H9 (cell line): ENCODE measurements at places on chromosomes 3 and 15.

GRCh38 chr15:60356832-60357231, 41.0 kb downstream of the ANXA2 start:
- DNase-seq, result no peak

DNA sequence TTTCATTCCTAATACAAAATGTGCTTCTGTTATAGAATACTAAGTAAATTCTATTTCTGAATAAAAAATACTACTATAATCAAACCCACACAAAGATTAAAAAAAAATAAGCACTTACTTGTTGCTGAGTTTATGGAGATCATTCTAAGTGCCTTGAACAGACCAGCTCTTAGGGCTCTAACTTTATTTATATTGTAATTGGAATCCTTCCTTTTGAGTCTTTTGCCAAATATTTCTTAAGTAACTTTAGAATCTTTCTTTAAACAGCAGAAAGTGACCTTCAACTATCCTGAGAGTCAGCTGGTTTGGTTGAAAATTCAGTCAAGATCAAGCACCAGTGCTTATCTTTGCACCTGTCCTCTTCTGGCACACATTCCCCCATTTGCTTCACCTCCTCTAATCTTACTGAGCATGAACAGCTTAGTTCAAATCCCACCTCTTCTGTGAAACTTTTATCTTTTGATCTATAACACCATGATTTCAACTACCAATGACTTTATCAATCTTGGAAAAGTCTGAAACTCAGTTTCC, 149.3 kb downstream of the VPS13C start:
- no peak for DNase-seq

DNA sequence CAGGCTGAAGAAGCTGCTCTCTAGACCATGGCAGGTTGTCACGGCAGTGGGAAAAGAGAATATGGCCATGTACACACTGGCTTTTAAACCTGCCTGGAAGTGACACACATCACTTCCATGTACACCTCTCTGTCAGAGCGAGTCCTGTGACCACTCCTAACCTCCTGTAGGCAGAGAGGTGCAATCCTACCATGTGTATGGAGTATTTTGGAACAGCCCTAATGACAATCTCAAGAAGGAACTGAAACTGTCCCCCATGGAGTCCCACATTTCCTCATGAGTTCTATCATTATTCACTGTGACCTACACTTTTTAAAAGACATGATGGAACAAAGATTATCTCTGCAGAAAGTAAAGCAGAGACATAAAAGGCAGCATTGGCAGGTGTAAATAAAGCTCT, 153.4 kb upstream of the PFN2 start:
- no peak for DNase-seq

GRCh38 chr15:38354315-38354929, 99.5 kb upstream of the FAM98B start:
- peak; percentile 36 for DNase-seq

DNA sequence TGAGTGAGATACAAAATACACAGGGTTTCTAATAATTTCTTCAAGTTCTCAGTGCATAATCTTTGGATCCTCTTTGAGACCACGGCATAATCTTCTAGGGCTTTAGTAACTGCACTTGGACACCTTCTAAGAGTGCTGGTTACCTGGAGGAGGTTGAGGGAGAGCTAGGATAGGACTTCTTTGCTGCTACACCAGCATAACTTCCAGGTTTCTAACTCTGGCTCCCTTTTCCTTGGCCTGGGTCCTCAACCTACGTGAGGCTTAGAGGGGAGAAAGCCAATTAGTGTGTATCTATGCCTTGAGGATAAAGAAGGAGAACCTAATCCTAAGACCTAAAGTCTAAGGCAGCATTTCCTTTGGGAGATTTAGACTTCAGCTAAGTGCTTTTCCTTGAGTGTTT, 184.8 kb downstream of the LSAMP start:
- no peak for DNase-seq

DNA sequence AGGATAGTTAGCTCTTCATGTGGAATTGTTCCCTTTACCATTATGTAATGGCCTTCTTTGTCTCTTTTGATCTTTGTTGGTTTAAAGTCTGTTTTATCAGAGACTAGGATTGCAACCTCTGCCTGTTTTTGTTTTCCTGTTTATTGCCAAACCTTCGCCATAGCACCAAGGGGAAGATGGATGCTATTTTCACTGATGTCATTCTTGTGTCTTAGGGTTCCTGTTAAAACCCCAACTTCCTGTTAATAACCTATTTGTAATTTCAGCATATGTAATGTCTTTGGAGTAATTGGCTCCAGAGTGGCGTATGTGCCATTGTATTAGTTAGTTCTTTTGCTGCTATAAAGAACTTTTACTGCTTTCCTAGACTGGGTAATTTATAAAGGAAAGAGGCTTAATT, 10.8 kb downstream of the SAMMSON start:
- DNase-seq, result no peak

DNA sequence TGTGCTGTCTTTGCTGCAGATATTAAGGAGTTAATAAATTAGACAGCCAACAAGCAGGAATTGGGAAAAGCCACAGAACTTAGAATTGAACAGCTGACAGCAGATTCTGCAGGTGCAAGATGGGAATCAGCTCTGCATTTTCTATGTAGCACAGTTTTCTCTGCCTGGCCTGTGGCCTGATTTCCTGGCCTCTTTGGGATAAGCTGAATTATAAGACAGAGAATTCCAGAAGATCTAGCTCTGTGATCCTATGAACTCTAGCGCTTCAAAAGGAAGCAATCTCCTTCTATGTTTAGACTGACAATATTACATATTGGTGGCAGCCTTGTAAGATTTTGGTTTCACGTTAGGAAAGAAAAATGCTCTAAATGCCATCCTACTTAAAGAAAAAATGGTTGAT, 24.0 kb upstream of the SOX2 start:
- no peak for DNase-seq

DNA sequence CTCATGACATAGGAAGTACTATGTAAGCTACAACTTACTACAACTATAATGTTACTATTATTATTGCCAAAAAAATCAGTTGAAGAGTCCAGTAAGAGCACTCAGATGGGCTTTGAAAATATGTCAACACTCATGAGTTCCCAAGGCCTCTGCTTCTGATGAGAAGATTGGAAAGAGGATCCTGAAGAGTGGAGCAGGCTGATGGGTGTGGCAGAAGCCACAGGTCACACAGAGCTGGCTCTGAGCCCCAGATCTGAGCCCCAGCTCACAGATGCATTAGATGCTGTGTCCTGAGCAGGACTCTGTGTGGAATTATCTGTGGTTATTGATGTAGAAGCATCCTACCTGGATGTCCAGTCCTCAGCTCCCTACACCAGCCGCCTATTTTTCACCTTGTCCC, 65.6 kb downstream of the SPSB4 start:
- no peak for DNase-seq

DNA sequence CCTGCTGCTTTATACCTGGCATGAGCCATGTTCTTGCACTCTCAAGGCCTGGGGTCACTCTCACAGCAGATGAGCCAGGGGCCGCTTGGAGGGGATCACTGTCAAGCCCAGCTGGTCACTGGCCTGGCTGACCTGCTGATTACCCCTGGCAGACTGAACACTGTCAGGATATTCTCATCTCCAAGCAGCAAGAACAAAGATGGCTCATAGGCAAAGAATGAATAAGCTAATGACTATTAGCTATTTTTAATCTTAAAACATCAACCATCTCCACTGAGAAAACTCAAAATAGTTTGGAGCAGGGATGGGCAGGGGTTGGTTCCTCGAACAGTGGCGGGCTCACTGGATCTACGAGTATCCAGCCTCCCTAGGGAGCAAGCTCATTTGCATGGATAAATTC, 64.4 kb upstream of the ACAN start:
- no peak for DNase-seq

DNA sequence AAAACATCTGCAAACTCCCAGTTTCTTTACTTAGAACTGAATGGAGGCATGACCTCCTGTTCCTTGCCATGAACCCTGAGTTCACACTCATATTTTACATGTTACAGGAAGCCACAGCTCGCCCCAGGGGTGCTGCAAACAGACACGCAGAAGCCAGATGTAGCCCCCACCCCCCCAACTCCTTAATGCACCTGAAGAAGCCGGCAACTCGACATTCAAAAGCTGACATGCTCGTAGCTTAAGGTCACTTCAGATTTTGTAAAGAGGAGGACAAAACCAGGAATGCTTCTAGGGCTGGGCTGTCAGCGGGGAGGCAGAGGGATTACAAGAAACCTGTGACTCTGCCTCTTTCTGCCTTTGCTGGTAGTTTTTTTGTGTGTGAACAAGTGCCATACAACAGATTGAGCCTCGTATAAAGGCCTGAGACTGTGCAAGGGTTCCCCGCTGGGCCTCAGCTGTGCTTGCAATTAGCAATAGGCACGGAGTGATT, 42.0 kb upstream of the FEZF2 start:
- DNase-seq, result peak; percentile 83

DNA sequence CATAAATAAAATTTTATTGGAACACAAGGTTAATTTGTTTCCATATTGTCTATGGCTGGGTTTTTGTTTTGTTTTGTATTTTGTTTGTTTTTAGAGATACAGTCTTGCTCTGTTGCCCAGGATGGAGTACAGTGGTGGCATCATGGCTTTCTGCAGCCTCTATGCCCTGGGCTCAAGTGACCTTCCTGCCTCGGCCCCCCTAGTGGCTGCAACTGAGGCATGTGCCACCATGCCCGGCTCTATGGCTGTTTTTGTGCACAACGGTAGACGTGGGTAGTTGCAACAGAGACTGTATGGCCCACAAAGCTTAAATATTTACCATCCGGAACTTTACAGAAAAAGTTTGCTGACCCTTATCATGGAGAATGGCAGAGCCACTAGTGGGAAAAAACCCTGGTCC, 46.8 kb upstream of the C3orf70 start:
- DNase-seq, result no peak

DNA sequence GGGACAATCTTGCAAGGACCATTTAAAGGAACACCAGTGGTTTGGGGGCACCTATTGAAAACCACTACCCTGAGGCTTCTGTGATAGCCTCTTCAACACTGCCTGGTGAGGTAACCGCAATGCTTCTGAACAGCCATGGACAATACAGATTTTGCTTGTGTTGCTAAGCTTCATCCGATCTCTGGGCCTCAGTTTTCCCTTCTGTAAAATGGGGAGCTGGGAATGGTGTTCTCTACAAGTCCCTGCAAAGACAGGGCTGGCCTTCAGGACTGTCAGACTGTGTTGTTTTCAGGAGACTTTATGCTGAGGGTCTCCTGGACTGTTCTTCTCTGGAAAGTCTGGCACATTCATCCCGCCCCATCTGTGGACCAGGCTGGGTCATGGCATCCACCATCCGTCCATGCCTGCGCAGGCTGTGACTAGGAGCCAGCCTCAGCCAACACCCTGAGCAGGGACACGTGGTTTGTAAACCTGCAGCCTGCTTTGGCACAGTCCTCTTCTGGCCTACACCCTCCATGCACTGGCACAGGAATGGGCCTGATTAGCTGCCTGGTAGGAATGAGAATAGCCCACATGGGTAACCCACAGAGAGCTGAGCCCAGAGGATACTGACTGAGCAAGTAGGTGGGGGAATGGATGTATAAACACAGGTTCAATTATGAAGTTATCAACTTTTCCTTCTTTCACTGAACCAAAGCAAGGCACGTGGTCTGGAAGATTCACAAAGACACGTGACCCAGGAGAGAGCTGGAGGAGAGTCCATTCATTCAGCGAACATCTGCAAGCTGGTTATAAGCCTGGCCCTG, 55.3 kb downstream of the ROPN1B start:
- peak; percentile 15 for DNase-seq

DNA sequence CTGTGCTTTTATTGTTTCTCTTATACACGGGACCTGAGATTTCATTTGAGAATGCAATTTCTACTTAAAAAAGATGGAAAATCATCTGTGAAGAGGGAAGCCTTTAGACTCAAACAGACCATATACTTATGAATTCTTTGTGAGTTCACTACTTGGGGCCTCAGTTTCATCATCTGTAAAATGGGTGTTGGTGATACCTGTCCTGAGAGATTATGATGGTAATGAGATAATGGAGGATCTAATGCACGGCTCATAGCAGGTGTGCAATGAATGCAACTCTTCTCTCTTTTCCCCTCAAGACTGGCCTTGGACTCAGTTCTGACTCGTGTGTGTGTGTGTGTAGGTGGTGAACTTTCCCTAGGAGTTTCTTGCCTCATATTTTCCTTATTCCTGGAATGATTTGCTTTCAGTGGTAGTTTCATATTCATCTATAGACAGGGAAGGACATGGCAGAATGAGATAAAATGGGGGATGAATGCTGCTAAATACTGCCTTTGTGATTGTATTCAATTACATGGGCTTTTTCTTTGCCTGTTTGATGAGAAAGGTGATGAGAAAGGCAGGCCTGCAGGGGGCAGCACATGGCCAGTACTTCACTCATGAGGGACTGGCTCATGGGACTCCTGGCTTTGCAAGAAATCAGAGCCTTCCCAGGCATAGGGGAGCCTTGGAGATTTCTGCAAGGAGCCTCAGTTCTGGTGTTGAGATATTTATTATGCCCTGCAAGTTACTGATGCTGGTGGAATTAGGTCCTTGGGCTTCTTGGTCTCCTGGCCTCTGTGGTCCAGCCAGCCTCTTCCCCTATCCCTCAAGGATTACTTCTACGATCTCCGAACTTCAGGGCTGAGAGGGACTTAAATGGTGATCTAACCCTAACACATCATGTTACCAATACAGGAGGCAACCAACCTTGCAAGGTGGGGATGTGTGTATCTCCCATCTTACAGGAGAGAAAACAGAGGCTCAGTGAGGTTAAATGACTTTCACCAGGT, 70.7 kb downstream of the RPLP1 start:
- peak; percentile 86 for DNase-seq

DNA sequence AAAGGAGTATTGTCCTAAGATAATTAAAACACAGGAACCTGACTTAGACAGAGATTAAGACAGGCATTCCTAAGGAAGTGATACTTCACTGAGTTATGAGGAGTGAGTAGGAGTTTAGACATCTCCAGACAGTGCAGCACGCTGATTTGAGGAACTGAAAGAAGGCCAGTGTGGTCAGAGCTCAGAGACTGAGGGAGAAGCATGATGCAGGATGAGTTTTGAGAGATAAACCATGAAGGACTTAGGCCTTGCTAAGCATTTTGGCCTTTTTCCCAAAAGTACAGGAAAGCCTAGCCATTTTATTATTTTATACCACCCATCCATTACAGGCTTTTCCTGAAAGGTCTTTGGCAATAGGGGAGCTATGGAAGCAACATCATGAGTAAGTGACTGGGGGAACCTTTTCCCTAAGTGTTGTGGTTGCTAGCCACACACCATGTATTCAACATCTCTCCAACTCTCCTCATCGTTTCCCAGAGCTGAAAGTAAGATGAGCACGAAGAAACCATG, 375.6 kb upstream of the TPRG1 start:
- no peak for DNase-seq

GRCh38 chr3:154176036-154176435, 54.8 kb downstream of the ARHGEF26 start:
- no peak for DNase-seq

GRCh38 chr15:89649013-89649625, 6.1 kb downstream of the KIF7 start:
- no peak for DNase-seq

DNA sequence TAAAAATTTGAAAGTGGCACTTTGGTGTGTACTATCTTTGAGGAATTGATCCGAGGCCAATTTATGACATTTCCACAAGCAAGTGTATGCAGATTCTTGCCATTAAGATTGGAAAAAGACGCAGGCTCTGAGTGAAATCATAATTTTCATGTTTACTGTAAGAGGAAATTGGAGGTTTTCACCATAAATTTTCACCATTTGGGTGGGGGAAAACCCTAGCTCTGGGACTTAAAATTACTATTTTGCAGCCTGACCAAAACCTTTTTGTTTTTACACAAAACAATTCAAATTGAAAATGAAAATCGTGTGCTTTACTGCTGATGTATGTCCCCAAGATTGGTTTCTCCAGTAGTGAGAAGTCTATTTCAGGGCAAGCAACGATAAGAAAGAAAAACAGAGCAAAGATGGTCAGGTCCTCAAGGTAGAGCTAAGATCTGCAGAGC, 282.6 kb downstream of the FOXP1 start:
- DNase-seq, result no peak
